Right cardiac atrium (tissue), 5 donors: ENCODE measurements at places on chromosomes 11 and 22. TPM values are rescaled to one million over a fixed set of nuclear protein-coding genes. Genes with fewer than 3 reads are reported as not detected.
A peak's percentile ranks its signal among the peaks of the same experiment; 100 is the strongest.

ISX gene
- total RNA-seq, result not detected

B3GAT1 gene
- total RNA-seq, result not detected

CATSPERZ gene
- not detected for total RNA-seq

MMP13 gene
- total RNA-seq, result not detected

LRRC56 gene
- total RNA-seq, result 0.40 TPM

GRCh38 chr22:24424901-24425775, 2.3 kb upstream of the ADORA2A start:
- DNase-seq, result no peak

DNA sequence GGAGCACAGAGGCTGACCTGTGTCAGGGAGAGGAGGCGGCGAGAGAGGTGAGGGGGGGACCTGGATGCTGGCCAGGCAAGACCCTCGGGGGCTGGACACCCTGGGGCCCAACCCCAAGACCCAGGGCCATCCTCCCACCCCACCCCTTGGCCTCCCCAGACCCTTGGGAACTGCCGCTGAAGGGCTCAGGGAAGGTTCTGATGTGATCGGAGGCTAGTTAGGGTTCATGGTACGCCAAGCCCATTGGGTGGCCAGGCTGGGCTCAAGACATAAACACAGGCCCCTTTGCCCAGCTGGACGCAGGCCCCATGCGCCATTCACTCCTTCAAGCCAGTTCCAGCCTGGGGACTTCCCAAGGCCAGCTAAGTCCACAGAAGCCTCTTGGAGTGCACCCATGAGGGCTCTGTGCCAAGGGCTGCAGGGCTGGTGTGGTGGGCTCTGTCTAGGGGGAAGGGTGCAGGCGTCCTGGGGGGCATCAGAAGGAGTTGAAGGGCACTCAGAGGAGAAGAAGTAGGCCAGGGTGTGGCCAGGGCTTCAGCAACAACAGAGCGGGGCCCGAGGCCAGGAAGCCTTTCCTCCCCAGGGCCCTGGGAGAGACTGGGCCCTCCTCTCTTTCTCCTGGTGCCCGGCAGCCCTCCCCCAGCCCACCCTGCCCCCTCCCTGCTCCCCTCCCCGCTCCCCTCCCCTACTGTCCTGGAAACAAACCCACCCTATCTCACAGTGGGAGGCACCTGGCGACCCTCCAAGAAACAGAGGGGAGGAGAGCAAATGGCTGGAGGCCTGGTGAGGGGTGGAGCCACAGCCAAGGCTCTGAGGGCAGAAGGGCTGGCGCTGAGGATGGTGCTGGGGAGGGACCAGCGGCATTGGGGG, 12.9 kb downstream of the TSPAN32 start:
- peak; percentile 97 for DNase-seq

DNA sequence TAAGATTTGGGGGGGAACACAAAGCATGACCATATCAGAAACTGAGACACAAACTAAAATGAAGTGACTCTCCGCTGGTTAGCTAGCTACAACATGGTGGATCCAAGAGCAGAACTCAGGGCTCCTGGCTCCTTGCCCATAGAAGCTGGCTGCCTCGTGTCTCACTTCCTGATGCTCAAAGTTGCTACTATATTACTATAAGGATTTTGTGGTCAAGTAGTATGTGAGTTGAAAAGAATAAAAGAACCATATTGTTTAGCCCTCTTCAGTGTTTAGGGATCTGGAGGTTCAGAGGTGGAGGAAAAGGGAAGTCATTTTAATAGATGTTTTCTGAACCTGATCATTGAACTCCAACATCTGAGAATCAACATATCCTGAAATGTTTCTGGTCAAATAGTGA, 16.9 kb upstream of the SIK2 start:
- DNase-seq, result no peak

DNA sequence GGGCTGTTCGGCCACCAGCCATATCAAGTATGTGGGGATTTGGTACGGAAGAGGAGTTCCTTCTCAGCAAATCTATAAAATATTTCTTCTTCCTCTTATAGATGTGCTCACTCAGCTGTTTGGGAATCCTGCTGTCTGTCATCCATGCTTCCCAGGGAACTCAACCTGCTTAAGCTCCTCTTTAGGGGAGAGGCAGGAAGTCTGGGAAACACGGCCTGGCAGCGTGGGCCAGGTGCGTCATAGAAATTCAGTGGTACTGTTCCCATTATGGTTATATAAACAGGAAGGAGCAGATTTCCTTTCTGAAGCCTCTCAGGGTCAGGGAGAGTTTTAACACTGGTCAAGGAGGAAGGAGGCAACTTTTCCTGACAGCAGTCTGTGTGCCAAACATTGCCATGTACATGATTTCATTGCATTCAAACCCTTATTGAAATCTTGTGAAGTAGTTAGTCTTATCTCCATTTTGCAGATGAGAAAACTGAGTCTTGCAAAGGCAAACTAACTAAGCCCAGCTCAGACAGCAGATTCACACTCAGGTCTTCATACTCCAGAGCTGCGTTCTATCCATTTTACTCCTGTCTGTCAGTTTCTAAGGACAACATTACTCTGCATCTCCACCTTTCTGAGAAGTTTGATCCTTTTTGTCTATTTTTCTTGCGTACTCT, 35.4 kb upstream of the AMOTL1 start:
- DNase-seq, result peak; percentile 77

DNA sequence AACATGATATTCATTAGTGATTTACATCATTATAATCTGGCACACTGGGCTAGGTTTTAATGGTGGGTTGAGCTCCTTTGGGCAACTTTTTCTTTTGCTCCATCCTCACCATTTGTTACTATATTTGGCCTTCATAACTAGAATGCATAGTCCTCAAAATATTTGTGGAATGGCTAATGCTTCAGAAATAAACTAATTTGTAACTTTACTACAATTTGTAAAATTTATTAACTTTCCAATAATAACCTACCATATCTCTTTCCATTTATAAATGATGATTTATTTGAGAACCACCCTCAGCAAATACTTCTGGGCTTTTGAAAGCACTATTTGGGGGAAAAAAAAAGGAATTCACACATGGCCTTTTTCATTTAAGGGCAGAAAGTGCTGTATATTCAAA, 79.7 kb downstream of the LARGE2 start:
- DNase-seq, result no peak

DNA sequence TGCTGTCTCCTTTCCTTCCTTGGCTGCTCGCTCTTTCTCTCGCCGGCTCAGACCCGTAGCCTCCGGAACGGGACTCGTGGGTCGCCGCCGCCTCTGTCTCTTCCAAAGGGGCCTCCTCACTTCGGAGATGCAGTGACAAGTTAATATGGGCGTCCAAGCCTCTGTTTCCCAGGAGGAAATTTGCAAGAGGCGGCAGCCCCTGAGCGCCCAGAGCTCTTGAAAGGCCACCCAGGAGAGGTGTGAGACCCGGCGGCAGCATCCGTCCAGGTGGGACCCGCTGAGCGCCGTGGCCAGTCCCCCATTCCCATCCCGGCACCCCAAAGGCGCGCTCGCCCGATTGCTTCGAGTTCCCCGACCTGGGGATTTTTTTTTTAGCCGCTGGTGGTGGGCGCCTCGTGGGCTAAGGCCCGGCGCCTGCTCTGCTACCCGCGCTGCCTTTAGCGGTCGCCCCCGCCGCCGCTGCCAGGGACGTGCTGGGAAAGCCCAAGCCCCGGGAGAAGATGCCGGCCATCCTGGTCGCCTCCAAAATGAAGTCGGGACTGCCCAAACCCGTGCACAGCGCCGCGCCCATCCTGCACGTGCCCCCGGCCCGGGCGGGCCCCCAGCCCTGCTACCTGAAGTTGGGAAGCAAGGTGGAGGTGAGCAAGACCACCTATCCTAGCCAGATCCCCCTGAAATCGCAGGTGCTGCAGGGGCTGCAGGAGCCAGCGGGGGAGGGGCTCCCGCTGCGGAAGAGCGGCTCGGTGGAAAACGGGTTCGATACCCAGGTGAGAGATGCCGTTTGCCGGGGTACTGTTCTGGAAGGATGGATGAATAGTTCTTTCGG, 772 bp downstream of the NAV2 start:
- peak; percentile 62 for DNase-seq

DNA sequence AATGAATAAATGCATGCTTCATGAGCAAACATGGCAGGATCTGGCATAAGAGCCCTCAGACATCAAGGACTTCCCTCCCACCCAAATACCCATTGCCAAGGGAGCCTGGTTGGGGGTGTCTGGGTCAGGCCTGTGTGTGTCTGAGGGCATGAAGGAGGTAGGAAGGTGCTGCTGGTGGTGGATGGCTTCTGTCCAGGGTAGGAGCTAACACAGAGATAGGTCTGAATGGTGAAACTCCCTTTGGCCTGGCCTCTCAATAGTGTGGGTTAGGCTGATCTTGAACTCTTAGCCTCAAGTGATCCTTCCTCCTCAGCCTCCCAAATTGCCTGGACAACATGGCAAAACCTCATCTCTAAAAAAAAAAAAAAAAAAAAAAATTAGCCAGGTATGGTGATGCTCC, 2.8 kb downstream of the AMPD3 start:
- no peak for DNase-seq

DNA sequence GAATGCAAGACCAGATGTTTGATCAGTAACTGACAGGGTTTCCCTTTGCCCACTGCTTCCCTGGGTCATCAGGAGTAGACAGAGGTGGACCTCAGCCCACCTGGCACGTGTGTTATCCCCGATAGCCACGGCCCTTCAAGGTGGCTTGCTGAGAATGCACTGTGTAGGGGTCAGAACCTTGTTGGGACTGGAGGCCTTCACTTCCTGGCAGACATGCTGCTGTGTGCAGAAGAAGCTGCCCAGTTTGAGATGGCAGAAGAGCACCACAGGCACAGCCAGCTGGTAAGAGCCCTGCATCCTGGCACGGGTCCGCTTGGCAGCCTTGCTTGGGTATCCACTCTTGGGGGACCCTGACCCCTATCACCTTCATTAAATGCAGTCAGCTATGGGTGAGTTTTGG, 81.8 kb downstream of the SFI1 start:
- DNase-seq, result no peak

- no peak for DNase-seq
Measured at GRCh38 chr22:26910845-26911244, 253.5 kb downstream of the MIAT start.

DNA sequence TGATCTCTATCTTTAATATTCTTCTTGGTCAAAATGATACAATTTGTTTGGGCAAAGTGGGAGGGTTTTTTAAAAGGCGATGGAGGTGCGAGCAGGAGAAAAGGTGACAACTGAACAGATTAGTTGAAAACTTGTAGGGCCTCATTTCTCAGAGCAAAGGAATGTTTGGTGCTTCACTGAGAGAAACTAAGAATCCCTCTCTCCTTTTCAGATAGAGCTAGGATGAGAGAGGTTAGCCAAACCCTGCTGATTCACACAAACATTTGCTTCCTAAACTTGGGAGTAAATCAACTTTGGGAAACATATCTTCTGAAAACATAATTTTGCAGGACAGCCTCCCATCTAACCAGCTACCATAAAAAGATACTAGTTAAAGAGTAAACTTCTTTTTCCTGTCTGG, 57.0 kb downstream of the PHF21A start:
- DNase-seq, result no peak

DNA sequence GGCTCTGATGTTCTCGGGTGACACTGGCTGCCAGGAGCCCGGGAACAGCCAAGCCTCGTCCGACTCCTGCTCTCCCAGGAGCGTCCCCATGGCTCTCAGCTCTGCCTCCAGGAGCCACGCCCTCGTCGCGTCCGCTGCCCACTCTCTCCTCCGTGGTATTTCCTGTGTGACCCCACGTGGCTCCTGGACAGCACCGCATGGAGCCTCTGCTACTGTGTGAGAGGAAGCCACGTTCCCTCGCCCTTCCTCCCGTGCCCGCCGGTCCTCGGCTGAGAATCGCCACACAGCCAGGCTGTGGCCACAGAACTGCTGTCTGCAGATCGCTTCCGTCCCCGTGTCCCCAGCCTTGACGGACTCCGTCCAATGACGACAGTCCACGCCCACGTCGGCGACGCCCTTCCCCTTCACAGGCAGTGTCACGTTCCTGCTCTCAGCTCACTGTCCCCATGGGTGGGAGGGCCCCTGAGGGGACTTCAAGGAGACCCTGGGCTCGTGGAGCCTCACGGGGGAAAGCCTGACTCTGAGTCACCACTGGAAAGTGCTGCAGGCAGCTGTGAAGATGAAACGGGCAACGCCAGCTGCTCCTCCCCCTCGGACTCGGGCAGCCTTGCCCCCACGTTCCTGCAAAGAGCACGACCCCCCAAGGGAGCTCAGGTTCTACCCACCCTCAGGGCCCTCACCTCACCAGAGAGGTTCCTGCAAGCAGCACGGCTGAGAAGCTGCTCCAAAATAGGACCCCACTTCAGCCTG, 458.5 kb downstream of the BRD1 start:
- DNase-seq, result no peak

GRCh38 chr11:9265211-9266131, at the start of gene DENND5A:
DENND5A (minus strand) TSS chr11:9265350; CDS start chr11:9265069, 281 bp downstream.
- peak; percentile 95 for DNase-seq
